Kidney capillary endothelial cell (primary cell): ENCODE measurements at places on chromosomes 13 and 19.

DNA sequence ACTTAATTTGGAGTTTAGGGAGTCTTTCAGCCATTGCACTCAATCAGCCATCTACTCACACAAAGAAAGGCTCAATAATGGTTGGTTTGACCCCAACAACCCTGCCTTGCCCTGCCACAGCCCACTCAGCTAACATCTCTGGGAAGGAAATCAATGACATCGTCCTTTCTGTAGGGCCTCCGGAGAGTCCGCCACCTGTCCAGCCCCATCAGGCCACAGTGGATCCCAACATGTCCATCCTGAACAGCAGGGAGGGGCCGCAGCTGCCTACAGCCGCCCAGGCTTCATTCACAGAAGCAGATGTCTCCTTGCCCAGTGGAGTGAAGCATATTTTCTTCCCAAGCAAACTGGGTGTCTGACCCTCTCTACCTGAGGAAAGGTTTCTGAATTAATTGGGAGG, 4.2 kb upstream of the CDX2 start:
- DNase-seq = no peak

GRCh38 chr19:35040826-35041547, 534 bp upstream of the HPN start:
- peak; percentile 46 for DNase-seq

GRCh38 chr13:76519685-76520084, 366.5 kb downstream of the KCTD12 start:
- no peak for DNase-seq

DNA sequence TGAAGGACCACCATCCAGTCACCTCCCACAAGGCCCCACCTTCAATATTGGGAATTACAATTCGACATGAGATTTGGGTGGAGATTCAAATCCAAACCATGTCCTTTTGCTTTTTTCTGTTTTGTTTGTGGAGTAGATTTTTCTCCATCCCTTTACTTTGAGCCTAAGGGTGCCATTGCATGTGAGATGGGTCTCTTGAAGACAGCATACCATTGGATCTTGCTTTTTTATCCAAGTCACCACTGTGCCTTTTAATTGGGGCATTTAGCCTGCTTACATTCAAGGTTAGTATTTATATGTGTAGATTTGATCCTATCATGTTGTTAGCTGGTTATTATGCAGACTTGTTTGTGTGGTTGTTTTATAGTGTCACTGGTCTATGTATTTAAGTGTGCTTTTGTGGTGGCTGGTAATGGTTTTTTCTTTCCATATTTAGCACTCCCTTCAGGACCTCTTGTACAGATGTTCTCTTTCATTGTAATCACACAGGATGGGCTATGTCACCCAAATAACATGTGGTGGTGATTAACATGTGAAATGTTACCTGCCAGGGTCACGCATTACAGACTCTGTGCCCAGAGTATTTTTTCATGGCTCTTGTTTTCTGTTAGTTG, 58.0 kb downstream of the ZNF823 start:
- DNase-seq = no peak

DNA sequence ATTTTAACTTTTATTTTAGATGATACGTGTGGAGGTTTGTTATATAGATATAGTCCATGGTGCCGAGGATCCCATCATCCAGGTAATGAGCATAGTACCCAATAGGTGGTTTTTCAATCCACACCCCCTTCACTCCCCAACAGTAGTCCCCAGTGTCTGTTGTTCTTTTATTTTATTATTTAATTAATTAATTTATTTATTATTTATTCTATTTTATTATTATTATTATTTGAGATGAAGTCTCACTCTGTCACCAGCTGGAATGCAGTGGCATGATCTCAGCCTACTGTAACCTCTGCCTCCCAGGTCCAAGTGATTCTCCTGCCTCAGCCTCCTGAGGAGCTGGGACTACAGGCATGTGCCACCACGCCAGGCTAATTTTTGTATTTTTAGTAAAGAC, 2086.2 kb downstream of the PCDH9 start:
- no peak for DNase-seq

- no peak for DNase-seq
Measured at GRCh38 chr13:60080850-60081249, 82.9 kb downstream of the DIAPH3 start.

DNA sequence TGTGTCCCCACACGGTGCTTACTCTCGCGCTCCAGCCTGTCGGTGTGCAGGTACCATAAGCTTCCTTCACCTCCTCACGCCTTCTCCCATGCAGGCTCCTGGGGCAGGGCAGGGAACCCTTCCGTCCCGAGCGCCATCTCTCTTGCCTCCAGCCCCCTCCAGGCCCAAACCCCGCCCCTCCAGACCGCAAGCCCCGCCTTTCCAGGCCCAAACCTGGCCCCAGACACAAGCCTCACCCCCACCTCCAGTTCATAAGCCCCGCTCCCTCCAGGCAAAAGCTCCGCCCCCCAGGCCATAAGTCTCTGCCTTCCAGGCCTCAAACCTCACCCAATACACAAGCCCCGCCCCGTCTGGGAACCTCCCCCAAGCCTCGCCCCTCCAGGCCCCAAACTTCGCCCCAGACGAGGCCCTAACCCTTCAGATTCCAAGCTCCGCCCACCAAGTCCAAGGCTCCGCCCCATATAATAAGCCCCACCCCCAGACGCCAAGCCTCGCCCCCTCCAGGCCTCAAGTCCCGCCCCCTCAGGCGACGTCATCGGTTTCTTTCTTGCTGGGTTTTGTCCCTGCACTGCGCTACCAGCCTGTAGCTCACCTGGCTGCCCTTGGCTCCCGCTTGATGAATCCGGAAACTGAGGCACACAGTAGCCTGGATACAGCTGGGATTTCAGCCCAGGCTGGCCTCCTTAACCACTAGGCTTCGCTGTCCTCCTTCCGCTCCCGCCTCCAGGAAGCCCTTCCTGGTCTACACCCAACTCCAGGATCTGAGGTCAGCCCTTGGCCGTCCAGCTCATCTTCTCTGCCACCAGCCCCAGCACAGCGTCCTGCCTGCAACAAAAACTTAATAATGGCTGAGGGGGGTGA, 16.1 kb downstream of the MKNK2 start:
- no peak for DNase-seq

- no peak for DNase-seq
Measured at GRCh38 chr13:92265408-92265807, 867.0 kb downstream of the GPC5 start.

GRCh38 chr19:17993076-17993813, 14.7 kb upstream of the ARRDC2 start:
- DNase-seq = no peak

DNA sequence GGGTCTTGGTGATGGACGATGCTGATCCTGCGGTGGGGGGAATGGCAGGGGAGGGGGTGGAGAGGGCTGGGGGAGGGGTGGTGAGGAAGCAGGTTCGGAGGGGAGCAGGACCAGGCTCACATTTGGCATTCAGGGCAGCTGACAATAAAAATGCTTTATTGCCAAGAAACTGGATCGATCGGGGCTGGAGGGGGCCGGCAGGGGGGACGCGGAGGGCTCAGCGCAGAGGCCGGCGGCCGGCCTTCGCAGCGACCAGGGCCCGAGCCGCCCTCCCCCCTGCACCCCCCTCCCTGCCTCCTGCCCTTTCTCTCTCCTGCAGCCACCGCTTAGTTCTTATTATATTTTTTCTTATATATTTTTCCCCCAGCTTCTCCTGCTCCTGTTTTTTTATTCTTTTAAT, 18.1 kb upstream of the POU2F2 start:
- no peak for DNase-seq

GRCh38 chr13:20713751-20714150, 10.3 kb downstream of the IL17D start:
- no peak for DNase-seq

DNA sequence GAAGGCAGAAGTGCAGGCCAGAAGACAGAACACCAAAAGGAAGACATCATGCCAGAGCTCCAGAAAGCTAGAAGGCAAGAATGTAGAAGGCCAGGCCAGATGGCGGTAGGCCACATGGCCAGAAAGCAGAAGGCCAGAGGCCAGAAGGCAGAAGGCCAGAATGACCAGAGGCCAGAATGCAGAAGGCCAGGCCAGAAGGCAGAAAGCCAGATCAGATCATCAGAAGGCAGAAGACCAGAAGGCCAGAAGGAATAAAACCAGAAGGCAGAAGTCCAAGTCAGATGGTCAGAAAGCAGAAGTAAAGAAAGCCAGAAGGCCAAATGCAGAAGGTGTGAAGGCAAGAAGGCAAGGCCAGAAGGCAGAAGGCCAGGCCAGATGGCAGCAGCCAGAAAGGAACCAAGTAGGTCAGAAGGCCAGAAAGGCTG, 185.0 kb downstream of the TUBA3C start:
- DNase-seq = no peak

GRCh38 chr13:26920614-26921355, 160.2 kb upstream of the GPR12 start:
- no peak for DNase-seq

DNA sequence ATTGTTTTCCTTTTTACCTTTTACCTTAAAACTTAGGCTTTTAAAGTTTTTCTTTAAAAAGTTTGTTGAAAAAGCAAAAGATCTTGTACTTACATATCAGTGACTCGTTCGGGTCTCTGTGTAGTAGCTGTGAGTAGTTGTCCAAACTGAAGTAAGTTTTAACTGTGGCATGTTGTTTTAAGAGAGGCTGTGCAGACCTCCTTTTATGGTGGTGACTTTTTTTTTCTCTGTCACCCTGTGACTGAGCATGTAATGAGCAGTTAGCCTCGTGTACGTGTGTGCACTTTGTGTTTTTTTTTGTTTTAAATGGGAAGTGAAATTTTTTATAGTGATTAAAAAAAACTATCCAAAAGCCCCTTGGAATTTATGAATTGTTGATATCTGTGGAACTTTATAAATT, at the start of gene GPR183:
TSS of gene GPR183 (minus strand) at position 153 of the 400 bp plus-strand sequence. CDS start 11,254 bp downstream, outside the sequence.
- no peak for DNase-seq

DNA sequence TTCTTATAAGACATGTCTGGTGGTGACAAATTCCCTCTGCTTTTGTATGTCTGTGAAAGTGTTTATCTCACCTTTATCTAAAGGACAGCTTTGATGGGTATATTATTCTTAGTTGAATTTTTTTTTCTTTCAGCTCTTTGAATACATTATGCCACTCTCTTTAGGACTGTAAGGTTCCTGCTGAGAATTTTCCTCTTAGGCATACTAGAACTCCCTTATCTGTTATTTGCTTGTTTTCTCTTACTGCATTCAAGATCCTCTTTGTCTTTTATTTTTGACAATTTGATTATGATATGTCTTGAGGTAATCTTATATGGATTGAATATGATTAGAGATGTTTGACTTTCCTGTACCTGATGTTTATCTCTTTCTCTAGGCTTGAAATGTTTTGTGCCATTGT, 1328.4 kb downstream of the PCDH9 start:
- DNase-seq = no peak

GRCh38 chr19:29881386-29881785, 60.7 kb upstream of the URI1 start:
- no peak for DNase-seq

DNA sequence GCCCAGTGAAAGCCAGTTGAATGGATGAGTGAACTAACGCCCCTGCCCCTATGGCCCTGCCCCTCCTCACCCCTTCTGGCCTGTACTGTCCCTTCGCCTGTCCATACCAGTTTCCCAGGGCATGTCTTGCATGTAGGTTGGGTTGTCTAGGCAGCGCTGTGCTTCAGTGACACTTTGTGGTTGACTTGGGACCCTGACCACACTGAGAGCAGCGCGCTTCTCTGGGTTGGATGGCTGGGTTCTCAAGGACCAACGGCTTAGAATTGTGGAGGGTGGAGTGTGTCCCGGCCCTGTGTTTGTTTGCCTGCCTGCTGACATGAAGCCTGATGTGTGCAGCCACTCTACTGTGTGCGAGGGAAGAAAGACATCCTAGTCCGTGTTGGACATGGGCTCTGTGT, 15.8 kb downstream of the GATAD2A start:
- DNase-seq = no peak

DNA sequence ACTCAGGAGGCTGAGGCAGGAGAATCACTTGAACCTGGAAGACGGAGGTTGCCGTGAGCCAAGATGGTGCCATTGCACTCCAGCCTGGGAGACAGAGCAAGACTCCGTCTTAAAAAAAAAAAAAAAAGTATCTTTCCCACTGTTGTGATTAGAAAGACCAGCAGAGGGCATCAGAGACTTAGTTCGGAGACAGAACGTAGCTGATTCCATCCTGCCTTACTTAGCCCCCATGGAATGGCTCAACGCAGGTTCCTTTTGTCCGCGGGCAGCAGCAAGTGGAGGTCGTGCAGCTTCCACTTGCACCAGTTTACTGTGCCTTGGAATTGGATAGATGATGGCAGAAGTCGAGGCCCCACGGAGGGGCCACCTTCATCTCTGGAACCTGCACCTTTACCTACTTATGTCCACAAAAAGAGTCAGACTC, 8.1 kb downstream of the TIMM29 start:
- DNase-seq = peak; percentile 76

GRCh38 chr19:44673510-44673909, 2.2 kb downstream of the CEACAM19 start:
- DNase-seq = no peak

GRCh38 chr13:98784666-98785065, 32.2 kb upstream of the SLC15A1 start:
- no peak for DNase-seq

DNA sequence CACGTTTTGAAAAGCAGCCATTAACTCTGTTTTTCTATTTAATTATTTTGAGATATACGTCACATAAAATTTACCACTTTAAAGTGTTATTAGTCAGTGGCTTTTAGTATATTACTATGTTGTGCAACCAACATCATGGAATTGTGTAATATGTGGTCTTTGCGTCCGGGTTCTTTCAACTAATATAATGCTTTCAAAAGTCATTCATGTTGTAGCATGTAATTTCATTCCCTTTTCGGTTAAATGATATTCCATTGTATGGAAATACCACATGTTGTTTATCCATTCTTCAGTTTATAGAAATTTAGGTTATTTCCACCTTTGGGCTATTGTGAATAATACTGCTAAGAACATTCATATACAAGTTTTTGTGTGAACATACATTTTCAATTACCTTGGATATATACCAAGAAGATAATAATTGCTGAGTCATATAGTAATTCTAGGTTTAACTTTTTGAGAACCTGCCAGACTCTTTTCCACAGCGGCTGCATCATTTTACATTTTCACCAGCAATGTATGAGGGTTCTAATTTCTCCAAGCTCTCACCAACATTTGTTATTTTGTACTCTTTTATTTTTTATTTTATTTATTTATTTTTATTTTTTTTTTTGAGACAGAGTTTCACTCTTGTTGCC, 28.1 kb upstream of the CLDN10 start:
- no peak for DNase-seq
